NCI-H2171 (cell line): ENCODE measurements at places on chromosomes 3 and 15.

DNA sequence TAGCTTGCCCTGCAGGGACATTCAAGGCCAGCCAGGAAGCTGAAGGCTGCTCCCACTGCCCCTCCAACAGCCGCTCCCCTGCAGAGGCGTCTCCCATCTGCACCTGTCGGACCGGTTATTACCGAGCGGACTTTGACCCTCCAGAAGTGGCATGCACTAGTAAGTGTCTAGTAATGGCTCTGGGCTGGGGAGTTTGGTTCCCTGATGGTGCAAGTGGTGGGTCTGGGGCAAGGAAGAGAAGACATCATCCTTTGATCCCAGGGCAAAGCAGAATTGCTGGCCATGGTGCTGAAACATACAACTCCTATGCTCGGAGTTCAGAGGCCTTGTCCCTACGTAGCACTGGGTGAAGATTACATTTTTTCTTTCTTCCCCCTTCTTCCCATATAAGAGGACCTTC lies 311.4 kb downstream of the EPHB1 start:
- no peak for DNase-seq

DNA sequence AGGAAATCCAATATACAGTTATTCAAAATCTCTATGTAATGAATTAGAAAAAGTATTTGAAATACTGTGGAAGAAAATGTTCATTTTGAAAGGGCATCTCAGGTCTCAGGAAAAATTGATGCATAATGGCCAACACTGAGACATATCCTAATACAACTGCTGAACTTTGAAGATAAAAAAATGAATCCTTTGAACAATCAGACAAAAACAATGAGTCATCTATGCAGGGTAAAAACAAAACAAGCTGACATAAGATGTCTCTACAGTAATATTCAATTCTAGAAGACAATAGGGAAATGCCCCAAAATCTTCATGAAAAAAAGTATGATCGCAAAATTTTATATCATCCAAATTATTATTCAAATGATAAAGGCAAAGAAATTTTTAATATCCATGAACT lies 34.0 kb upstream of the ZNF280D start:
- DNase-seq = no peak

DNA sequence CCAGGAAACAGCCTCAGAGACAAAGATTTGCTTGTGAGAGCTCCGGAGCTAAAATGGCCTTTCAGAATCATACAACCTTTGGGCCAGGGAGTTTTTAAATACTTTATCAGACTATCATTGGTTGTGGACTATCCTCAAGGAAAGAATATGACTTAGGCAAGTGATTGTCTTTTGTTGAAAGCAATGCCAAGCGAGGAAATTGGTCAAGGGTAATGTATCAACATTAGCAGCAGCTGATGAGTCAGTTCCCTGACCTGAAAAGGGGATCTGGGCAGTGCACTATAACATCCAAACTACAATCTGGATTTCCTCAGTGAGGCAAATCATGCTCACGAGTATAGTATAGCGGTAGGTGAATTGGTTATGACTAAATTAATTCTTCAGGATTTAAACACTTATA lies 303.6 kb downstream of the LSAMP start:
- DNase-seq = no peak

GRCh38 chr15:93501946-93502345 lies 412.9 kb upstream of the RGMA start:
- DNase-seq = no peak

DNA sequence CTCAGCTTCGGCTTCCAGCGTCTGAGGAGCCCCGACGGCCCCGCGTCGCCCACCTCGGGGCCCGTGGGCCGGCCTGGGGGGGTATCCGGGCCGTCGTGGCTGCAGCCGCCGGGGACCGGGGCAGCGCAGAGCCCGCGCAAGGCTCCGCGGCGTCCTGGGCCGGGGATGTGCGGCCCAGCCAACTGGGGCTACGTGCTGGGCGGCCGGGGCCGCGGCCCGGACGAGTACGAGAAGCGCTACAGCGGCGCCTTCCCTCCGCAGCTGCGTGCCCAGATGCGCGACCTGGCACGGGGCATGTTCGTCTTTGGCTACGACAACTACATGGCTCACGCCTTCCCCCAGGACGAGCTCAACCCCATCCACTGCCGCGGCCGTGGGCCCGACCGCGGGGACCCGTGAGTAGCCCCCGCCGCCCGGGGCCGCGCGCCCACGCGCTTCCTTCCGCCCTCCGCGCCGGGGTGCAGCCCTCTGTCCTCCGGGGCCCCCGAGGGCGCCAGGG lies 462 bp downstream of the EDEM1 start:
- no peak for DNase-seq
